ENCODE measurements at places on chromosomes 2 and 18.

- DNase-seq: no peak
These were observed 17.2 kb downstream of the RALB start for GRCh38 chr2:120269816-120270215.

DNA sequence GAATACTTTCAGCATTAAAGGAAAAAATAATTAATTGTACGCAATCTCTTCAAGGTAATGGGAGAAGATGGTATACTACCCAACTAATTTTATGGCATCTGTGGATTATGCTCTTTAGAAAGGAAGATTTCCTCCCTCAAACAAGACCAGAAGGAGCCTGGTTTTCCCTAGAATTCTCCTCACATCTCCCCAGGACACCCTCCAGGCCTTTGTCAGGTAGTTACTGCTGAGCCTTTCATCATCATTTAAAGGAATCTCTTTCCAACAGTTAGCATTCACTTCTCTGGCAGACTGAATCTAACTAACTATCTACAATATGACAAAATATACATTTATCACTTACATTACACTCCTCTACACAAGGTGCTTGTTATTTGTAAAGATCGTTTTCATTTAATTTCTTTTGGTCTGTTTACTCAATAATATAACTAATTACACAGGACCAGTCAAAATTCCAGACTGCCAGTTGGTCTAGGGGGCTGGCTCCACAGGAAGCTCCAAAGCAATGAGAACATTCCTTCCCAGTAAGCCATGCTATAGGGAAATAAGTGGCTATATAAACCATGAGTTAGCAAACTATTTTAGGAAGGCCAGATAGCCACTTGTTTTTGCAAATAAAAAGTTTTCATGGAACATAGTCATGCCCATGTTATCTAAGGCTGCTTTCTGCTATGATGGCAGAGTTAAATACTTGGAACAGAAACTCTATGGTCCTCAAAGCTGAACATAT lies 19.1 kb downstream of the ZNF24 start:
- no peak for DNase-seq

DNA sequence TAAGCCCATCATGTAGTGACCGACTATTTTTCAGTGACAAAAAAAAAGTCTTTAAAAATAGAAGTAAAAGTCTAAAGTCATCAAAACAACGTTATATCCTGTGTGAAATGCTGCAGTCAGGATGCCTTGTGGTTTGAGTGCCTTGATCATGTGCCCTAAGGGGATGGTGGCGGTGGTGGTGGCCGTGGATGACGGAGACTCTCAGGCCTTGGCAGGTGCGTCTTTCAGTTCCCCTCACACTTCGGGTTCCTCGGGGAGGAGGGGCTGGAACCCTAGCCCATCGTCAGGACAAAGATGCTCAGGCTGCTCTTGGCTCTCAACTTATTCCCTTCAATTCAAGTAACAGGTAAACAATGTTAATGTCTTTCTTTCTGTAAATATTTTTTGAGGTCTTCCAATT lies at the start of gene CD28:
Gene CD28 (plus strand): TSS at position 237 of the 400 bp plus-strand sequence. CDS start 58 bp downstream, at position 295.
- peak; percentile 96 for DNase-seq

- DNase-seq: no peak
These were observed 112.1 kb upstream of the PIK3C3 start for GRCh38 chr18:41842886-41843285.

- no peak for DNase-seq
These were observed 278.8 kb upstream of the SESTD1 start for GRCh38 chr2:179543361-179543901.

DNA sequence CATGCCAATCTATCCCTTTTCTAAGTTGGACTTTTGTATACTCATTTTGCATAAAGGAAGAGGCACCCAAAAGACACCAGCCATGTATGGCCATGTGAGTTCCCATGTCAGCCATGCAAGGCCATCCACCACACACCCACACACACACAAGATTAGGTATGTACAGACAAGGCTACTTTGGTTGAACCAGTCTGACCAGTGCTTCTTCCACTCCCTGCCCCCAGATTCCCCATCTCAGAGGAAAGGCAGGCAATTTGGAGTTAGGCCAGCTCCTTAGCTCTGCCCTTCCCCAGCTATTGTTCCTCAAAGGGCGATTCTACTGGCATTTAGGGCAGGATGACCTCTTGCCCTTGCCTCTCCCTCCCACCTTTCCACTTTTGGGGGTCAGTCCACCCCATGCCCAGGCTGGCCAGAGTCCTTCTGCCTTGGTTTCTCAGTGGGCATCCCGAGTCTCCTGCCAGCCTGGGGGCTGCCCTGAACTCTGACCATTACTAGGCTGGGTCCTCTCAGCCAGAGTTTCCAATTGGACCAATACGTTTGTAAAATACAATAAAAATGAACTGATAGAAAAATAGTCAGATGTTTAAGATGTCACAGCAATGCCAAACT lies 101.1 kb downstream of the ZBTB7C start:
- no peak for DNase-seq

GRCh38 chr2:54041135-54041534 lies 70.3 kb upstream of the PSME4 start:
- DNase-seq: no peak

All from DND-41 (cell line).